ENCODE measurements at places on chromosomes 2 and 18. TPM values are rescaled to one million over a fixed set of nuclear protein-coding genes. Genes with fewer than 3 reads are reported as not detected.

- peak; percentile 42 for DNase-seq
These were observed at the start of gene GBX2 for GRCh38 chr2:236168110-236169080. Gene GBX2 (minus strand): TSS chr2:236168386. CDS start chr2:236167971, 415 bp downstream.

- no peak for DNase-seq
These were observed 18.1 kb upstream of the PGAP1 start for GRCh38 chr2:196944570-196944969.

GRCh38 chr2:122182616-122183355 lies 427.3 kb downstream of the TSN start:
- no peak for DNase-seq

GRCh38 chr2:233846387-233847247 lies 7.7 kb downstream of the HJURP start:
- no peak for DNase-seq

DNA sequence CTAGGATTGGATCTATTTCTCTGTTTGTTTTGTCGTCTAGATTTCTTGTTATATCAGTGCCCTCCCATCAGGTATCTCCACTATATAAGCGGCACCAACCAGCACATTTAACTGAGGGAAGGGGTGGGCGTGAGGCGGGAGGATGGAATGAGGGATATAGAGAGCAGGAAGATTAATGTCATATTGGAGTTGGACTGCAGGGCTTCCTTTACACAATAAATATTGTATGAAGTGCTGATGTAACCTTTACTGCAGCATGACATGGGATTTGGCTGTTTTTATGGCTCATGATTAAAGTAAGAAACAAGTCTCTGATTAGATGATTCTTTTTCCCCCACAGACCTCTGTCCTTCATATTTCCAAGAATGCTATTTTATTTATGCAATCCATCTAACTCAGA lies 54.8 kb downstream of the TMEM200C start:
- DNase-seq: no peak

- peak; percentile 99 for DNase-seq
These were observed 6.0 kb upstream of the SLC35F6 start for GRCh38 chr2:26757873-26758789.

GRCh38 chr2:217790681-217791392 lies 212.0 kb downstream of the TNS1 start:
- peak; percentile 65 for DNase-seq

DNA sequence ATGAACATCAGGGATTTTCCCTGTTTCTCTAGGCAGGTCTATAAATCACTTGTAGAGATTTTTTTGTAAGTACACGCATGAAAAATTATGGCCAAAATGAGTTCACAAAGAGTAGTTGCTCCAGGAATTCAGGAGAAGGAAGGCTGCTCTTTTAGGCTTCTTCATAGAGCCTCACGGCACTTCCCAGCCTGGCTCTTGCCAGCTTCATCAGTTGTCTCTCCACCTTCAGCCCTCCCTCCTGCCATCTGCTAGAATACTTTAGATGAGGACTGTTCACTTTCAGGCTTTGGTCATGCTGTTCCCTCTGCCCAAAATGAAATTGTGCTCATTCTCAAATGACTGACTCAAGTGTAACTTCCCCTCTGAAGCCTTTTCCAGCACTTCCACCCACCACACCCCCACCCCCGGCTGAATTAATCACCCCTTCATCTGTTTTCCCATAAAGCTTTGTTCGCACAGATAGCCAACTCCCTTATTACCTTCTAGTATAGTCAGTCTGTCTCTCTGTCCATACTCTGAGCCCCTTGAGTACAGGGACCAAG lies 1.8 kb upstream of the ABCA12 start:
- DNase-seq: no peak

GRCh38 chr18:58886864-58887612 lies 22.4 kb downstream of the ZNF532 start:
- DNase-seq: no peak

DNA sequence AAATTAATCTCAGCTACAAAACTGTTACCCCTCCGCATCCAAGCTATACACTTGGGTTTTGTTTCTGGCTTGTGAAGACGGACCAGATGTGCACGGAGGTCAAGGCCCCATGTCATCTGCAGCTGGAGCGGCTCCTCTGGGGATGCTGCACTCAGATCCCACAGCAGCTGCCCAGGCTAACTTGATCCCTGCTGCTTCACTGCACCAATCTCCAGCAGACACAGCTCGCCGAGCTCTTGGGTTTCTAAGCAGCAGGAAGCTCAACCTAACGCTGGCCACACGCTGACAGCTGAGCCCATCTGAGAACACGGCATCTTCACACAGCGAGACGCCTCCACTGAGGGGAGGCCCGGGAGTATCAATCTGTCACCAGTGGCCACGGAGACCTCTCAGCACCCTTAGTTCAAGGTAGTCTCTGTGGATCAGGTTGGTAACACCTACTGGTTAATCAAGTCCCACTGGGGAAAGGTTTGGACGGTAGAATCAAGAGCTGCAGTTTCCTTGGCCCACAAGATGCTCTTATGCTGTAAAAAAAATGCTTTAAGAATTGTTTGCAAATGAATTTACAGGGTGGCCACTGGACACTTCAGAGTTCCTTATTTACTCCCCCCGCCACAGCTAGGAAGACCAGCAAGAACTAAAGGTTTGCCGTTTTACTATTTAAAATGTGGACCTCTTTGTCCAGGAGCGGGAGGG lies 67.5 kb downstream of the EMILIN2 start:
- no peak for DNase-seq

DNA sequence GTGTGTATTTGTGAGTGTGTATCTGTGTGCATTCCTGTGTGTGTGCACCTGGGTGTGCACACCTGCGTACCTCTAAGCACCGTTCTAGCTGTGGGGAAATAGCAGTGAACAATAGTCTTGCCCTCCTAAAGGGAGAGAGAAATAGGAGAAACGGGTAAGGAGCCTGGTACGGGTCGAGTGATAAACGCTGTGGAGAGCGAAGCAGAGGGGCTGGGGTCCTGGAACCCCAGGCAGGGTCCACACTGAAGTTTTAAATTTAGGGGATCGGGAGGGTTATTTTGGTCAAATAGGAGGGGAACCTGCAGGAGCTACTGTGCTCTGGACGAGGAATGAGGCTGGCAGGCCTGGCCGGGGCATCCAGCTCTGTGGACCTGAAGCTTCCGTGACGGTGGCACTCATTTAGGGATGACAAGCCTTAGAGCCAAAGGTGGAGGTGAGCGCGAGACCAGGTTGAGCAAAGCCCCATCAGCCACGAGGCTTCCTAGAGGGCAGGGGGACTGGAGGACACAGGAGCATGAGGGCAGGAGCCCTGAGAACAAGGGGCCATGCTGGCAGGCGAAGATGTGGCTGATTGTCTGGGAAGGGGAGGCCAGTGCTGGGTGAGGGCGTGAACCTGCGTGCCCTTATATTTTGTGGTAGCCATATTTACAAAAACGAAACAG lies 188.0 kb downstream of the RTP5 start:
- DNase-seq: no peak

DNA sequence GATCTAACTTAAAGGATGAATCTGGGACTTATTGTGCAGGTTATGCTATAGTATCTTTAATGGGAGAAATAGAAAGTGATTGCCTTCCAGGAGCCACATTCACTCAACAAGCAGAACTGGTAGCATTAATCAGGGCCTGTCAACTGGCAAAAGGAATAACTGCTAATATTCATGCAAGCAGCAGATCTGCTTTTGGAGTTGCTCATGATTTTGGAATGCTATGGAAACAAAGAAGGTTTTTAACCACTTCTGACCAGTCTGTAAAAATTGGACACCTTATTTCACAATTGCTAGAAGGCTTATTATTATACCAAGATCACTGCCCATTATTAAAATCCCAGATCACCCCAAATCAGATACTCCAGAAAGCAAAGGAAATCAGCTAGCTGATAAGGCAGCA lies 200.4 kb downstream of the MREG start:
- peak; percentile 85 for DNase-seq

- DNase-seq: peak; percentile 67
These were observed 4.2 kb upstream of the ROCK1 start for GRCh38 chr18:21115519-21116411.

DNA sequence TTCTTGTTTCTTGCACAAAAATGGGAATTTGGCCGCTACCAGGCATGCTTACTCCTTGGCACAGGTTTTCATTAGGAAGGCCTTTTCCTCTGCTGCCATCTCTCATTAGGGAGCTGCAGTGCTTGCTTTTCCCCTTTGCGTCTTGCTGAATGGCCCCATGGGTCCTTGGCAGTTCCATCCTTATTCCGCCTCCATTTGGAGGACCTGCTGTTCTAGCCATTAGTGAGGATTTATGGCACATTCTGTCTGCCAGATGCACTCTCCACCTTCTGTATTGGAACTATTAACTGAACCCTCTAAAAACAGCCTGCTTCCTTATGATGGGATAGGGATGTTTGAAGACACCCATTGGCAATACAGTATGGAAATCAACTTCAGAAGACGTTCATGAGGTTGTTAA lies 103.5 kb upstream of the NOSTRIN start:
- no peak for DNase-seq

- DNase-seq: no peak
These were observed 50.8 kb downstream of the SPRED2 start for GRCh38 chr2:65381607-65382051.

DNA sequence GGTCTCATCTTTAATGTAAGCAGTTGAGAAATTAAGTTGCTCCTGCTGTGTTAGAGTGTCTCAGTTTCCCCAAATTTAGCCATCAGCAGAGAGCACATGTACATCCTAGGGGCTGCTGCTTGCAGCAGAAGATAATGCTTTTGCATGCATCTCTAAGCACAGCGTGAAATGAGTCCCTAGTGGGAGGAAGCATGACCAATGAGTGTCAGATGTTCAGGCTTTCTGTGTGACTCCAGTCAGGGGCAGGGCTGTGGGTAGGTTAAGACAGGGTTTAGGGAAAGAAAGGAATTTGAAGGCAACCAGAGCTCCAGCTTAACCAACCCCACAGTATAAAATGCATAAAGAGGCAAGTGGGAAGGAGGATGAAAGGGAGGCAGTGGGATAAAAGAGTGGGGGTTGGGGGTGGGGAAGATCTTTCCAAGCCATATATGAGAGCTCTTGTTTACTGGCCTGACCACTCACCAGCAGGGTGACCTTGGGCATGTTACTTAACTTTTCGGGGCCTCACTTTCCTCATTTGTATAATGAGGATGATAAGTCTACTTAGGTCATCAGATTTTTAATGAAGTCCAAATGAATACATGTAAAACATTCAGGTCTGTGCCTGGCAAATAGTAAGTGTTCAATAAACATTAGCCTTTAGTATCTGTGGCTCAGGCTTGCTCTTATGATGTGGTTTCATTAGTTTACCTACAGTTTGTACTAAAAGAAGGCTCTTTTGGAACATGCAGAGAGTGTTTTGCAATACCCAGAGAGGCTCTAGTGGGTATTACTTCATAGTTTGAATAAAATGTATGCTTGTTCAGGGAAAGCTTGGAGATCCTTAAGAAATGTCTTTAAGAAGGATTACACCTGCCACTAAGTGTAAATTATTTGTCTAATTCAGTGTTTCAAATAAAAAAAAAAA lies 42.7 kb upstream of the PELI1 start:
- no peak for DNase-seq

DNA sequence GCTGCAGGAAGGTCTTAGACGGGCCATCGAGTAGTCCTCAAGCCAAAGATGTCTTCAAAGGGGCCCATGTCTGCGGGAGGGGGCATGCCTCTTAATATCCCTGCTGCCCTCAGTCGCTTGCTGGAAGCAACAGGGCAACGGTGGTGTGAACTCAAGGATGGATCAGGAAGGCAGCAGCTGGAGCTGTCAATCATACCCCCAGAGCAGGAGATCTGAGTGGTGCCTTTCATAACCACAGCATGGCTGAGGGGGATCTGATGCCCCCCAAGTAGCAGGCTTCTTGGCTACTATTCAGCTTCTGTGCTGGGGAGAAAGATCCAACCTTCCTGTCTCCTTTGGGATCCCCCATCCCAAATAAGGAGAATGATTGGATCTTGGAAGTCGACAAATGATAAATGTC lies 46.4 kb downstream of the INSIG2 start:
- DNase-seq: no peak

GRCh38 chr18:59861963-59862819 lies 37.6 kb upstream of the PMAIP1 start:
- DNase-seq: no peak

DNA sequence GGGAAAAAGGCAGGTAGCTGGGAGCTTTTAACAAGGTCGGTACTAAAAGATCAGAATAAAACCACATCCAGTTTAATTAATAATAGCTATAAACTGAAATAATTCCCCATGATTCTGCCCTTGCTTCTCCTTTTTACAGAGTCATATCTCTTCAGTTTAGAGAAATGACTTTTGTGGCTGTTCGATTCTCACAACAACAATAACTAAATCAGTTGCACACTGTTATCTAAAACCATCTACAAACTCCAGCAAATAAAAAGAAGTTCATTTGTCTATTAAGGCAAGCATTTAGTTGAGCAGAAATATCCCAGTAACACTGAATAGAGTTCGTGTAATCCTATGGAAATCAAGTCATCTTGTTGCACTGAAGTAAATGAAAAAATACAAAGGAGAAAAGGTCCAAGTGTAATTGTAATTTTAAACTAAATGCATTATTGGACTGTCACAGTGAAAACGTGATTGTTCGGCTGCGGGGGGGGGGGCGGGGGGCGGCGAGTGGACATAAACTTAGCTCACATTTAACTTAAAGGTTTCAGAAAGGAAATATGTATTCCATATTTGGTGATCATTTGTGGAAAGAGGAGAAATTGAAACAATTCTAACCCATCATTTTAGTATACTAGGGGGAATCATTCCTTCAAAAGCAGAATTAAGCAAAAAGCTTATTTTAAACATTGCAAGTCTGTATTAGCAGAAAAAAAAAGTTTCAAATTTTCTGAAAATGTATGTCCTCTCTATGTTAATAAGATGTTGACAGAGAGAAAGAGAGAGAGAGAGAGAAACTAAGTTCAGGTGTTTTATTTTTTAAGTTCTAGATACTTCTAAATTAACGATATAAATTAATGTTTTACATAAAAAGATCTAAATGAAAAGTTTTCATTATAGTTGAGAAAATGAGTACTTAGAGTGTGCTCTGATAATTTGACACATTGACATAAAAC lies 144.5 kb downstream of the MEIS1 start:
- no peak for DNase-seq

DNA sequence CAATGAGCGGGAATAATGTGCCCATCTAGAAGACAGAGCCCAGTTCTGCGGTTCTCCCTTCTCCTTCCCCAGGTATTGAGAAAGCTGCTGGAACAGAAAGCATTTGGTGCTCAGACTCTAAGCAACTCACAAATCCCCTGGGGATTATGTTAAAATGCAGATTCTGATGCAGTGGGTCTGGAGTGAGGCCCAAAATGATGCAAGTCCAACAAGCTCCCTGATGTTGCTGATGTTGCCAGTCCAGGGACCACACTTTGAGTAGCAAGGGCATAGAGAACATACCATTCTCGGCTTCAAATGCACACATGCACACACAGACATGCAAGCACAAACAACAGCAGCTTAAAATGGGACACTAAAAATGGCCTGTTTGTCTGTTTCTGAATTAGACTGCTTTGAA lies 274.8 kb upstream of the NCKAP5 start:
- no peak for DNase-seq

The ADI1 gene
- 41.6 TPM for total RNA-seq

The ANO7 gene
- 5.8 TPM for total RNA-seq

The CYRIA gene
- total RNA-seq: 4.9 TPM

The UGT1A10 gene
- not detected for total RNA-seq

The EFEMP1 gene
- total RNA-seq: 155 TPM

The KCNG2 gene
- 0.16 TPM for total RNA-seq

The ARHGEF4 gene
- total RNA-seq: 4.8 TPM

The TLX2 gene
- total RNA-seq: not detected

The EFR3B gene
- 13.3 TPM for total RNA-seq

The BCL11A gene
- total RNA-seq: 32.0 TPM

The STAT4 gene
- 1.6 TPM for total RNA-seq

The REG3A gene
- not detected for total RNA-seq

The TET3 gene
- total RNA-seq: 39.9 TPM

The RUFY4 gene
- total RNA-seq: not detected
